ENCODE measurements at places on chromosomes 6 and 20. TPM values are rescaled to one million over a fixed set of nuclear protein-coding genes. Genes with fewer than 3 reads are reported as not detected.

ZNF334 gene
- total RNA-seq: 18.7 TPM

DHX35 gene
- total RNA-seq: 14.1 TPM

ACTL10 gene
- total RNA-seq: 3.6 TPM

C6orf163 gene
- 7.7 TPM for total RNA-seq

GGTLC1 gene
- total RNA-seq: not detected

BMP6 gene
- 1.8 TPM for total RNA-seq

NPBWR2 gene
- total RNA-seq: not detected

PRDM13 gene
- total RNA-seq: not detected

MAFB gene
- total RNA-seq: 17.3 TPM

SSTR4 gene
- not detected for total RNA-seq

Data from ureter (tissue), 1 donor.